ENCODE measurements at places on chromosomes 2 and 18.

GRCh38 chr2:11079136-11079824, 76.0 kb upstream of the SLC66A3 start:
- DNase-seq: no peak

DNA sequence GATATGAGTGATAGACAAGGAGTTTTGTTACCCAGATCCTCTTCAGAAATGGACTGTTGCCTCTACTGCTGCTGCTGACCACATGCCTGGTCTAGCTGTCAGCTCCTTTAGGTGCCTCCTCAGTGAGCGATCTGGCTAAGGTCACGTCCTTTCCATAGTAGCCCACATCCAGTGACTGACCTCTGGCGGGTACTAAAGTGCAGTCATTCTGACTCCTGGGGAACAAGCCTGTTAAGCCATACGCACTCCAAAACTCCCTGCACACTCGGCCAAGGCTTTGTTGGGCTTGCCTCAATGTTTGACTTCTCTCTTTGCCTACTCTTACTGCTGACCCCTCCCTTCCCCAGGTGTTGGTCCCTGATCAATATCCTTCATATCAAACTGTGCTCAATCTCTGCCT, 685.2 kb downstream of the IRS1 start:
- no peak for DNase-seq

GRCh38 chr18:59959606-59960005, 59.8 kb downstream of the PMAIP1 start:
- DNase-seq: no peak

DNA sequence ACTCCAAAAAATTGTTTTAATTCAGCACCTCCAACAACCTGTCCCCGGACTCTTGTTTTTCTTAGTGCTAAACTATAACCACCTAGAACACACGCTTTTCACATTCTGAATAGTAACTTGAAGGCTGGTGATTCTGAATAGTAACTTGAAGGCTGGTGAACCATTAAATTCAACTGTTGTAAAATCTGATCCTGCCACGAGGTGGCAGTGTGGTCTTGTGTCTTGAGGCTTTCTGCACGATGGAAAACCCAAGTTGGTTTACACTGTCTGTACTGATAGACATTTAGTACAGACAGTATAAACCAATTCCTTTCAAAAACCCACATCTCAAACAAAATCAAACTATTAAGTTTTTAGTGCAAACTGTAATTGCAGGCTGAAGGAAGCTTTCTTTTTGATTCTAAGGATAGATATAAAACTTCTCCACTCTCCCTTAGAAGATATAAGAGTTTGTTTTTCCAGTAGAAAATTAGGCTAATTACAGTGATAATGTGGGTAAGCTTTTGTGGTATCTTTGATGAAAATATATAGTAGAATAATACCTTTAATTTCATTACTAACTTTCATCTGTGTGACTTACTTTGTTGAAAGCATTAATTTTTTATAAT, 57.6 kb downstream of the VAPA start:
- peak; percentile 71 for DNase-seq

- DNase-seq: no peak
Measured at GRCh38 chr2:129752686-129753085, 226.8 kb upstream of the RAB6C start.

- DNase-seq: no peak
Measured at GRCh38 chr2:176637486-176638166, 368.4 kb downstream of the MTX2 start.

DNA sequence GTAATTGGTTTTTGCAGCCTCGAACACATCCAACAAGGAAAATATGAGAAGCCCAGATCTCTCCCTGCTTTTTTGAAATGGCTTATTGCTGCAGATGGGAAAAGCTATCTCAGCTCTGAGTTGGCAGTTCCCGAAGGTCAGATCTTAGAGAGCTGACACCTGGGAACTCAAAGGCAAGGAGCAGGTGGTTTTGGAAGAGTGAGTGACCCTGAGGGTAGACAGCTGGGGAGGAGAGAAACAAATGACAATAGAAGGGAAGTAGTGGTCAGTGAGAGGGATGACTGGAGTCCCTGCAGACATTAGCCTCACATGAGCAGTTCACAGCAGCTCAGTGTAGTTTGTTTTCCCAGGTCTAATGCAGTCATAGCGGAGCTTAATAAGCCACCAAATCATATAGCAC, 317.9 kb downstream of the STK39 start:
- no peak for DNase-seq

DNA sequence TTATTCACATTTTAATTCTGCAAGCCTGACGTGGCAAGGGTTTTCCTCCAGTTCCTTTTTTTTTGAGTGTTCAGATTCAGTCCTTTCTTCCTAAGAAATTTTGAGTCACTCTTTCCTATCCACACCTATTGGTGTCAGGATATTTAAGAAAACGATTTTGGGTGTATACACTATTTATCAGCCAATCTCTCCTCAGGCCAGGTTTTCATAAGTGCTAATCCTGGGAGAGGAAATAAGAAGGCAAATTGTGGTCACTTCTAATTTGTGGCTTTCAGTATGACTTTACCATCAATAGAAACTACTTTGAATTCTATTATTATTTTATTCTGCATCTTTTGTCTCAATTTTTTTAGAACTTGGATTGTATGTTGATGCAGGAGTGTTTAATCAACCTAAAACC, 174.4 kb downstream of the DSEL start:
- DNase-seq: no peak

DNA sequence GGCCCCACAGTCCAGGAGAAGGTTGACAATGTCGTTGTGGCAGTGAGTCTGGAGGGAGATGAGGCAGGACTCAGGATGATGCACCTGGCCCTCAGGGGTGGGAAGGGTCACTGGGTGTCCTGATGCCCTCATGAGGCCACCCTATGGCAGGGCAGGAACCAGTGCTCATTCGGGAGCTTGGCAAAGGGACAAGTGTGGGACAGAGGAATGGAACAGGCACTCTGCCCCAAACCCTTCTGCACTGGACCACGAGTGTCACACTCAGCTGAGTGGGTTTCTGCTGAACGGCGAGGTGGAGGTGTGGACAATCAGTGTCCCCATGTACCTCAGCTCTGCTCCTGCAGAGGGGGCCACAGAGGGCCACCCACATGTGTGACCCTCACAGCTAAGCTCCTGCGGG, 32.0 kb downstream of the ANKMY1 start:
- DNase-seq: no peak

GRCh38 chr2:170229744-170230143, 51.8 kb downstream of the MYO3B start:
- no peak for DNase-seq

GRCh38 chr18:24248359-24248758, 109.5 kb downstream of the CABYR start:
- no peak for DNase-seq

- no peak for DNase-seq
Measured at GRCh38 chr2:204635478-204635877, 90.2 kb downstream of the PARD3B start.

DNA sequence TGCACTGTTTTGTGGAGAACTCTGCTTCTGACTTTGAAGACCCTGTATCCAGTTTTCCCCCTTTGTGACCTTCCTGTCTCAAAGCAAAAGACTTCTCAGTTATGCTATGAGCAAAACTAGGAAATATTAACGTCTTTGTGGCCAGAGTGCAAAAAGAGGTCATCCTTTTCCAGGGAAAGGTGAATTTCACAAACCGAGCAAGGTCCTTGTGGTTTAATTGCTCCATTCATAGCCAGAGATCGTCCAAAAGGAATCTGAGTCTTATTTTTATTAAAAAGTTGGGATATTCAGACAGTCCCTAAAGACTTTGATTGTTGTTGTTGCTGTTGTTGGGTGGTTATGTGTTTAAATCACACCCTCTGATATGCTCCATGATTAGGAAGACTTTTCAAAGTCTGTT, 77.4 kb downstream of the NAB1 start:
- no peak for DNase-seq

DNA sequence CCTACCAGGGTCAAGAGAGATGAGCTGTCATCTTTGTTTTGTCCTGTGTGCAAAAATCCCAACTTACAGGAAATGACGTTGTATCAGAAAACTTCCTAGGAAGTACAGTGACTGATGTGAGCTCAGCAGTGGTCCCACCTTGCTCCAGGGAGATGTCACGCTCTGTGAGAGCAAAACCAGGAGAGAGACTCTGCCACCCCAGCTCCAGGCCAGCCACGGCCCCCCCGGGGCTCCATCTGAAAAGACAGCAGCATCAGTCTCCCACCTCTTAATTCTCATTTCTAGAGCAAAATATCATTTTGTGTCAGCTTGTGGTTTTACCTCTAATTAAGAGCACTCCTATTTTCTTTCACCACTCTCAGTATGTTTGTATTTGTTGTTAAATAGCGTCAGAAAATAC, 57.5 kb downstream of the MYL12B start:
- no peak for DNase-seq

DNA sequence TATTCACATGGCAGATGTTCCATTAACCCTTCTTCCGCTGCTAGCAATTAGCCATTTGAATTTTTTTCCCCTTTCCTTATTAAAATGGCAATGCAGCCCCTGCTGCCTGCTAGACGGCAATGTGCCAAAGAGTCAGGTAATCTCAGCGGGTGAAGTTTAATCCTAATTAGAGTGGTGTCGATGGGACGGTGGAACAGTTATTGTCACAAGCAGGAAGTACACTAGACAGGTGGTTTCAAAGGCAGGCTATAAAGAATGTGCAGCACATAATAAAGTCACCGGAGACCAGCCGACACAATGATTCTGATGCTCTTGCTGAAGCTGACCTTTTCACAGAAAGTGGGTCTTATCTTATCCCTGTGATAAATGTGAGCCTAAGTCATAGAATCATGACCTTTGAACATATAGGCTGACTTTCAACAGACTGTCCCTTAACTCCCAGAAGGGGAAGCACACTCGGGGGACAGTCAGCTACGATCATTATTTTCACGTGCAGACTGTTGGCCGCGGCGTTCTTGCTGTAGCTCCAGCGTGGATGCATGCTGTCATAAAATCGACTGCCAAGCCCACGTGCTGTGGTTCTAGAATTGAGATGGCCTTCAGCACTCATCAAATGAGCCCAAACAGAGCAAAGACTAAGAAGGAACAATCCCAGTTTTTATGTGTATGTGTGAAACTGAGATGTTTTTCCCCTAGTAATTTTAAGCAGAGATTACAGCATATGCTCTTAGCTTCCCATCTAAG, 926.2 kb upstream of the SOX11 start:
- DNase-seq: no peak

DNA sequence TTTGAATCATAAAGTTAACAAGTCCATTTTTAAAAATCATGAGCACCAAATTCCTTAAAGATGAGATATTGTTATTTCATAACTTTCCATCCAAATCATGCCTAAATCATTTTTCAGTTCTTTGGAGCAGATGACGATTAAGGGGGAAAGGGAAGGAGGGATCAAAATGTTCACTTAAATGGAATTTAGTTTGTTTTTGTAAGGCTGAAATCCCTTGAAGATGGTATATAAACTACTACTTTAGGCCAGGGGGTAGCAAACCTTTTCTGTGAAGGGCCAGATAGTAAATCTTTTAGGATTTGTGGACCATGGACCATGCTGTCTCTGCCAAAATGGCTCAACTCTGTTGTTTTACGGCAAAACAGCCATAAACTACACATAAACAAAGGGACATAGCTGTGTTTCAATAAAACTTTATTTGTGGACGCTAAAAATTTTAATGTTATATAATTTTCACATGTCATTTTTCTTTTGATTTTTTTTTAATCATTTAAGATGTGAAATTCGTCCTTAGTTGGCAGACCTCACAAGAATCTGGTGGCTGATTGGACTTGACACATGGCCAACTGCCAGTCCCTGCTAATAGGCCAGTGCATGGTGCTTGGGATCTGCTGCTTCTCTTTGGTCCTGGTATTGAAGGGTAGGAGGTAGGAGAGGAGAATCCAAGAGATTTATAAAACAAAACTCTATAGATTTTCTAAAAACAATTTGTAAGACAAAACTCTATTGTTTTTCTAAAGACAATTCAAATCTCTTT, 52.0 kb upstream of the RTN4 start:
- DNase-seq: no peak

DNA sequence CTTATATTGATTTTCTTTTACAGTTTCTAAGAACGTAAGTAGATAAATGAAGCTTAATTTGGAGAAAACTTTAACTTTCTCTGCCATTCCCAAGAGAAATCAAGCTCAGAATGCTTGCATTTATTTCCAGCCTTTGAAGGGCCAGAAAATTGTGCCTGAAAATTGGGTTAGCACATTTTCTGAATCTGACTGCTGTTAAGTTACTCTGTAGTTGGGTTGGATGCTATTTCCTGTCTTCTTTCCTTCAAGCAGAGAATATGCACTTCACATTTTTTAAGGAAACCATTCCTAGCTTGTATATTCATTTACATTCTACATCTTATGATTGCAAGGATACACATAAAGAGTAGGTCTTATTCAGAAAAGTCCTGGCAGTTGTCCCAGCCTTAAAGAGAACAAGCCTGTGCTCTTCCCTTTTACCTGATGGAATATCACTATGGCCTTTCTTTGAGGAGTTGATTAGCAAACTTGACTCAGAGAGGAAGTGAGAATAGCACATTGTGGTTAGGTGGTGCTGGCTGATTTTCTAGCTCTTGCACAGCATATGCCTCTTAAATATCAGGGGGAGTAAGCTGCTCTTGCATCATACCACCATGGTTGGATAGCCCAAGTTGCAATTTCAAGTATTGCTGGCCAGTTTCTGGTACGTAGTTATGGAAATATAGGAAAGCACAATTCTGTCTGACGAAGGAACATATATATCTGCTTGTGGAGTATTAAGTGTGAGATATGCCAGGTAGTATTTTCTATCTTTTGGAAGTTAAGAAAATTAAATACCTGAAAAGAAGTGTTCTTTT, 133.7 kb downstream of the COMMD1 start:
- DNase-seq: peak; percentile 32

- DNase-seq: no peak
Measured at GRCh38 chr2:37390777-37391176, 46.3 kb downstream of the QPCT start.

DNA sequence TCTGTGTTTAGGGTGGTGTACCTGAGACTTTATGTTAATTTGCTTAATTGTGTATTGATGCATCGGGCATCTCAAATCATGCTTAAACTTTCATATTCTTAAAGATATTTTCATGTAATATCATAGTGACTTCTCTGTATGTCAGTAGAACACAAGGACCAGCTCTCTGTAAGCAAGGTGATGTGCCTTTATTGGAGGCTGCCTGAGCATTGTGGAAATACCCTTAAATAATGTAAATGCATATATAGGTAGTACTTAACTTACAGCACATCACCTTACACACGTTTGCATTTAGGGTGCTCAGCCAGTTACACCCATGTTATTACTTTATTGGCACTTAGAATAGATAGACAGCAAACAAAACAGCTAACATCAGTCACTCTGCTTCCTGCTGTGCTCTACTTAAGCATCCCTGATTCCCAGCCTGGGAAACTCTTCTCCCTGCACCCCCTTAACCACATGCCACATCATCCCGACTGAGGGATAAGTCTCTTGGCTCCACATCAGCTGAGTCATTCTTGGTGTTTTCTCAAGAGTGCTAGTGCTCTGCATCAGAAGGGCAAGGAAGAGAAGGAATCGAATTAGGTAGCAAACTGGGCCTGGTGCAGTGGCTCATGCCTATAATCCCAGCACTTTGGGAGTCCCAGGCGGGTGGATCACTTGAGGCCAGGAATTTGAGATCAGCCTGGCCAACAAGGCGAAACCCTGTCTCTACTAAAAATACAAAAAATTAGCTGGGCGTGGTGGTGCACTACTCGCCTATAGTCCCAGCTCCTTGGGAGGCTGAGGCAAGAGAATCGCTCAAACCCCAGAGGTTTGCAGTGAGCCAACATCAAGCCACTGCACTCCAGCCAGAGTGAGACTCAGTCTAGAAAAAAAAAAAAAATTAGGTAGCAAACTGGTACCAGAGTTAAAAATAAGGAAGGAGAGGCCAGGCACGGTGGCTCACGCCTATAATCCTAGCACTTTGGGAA, 108.7 kb downstream of the MAP3K20 start:
- DNase-seq: no peak

Data from CD4-positive, alpha-beta T cell treated with Interleukin-17A for 1 hour (primary cell).